Stromal cell of bone marrow (primary cell): ENCODE measurements at places on chromosomes 1 and 21.

DNA sequence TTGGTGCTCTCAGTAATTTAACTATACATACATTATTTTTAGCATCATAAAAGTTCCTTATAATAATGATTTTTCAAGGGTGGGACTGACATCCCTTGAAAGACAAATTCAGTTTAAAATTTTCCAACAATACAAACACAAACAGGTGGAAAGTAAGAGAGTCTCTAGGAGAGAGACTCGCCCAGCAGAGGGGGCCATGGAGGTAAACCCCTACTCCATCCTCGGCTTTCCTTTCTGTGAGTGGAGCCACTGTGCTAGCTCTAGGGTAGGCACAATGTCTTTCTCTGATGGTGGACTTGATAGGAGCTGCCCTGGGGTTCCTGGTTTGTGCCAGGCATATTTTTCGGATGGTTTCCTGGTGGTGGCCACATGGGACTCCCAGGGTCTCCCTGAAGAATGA, 8.3 kb downstream of the CSMD2 start:
- DNase-seq = no peak

- no peak for DNase-seq
Observed at GRCh38 chr1:176950736-176951324, 213.7 kb downstream of the ASTN1 start.

GRCh38 chr1:115275216-115275615, 62.8 kb downstream of the NGF start:
- DNase-seq = no peak

- no peak for DNase-seq
Observed at GRCh38 chr21:40049031-40049930, 182.0 kb downstream of the PCP4 start.

DNA sequence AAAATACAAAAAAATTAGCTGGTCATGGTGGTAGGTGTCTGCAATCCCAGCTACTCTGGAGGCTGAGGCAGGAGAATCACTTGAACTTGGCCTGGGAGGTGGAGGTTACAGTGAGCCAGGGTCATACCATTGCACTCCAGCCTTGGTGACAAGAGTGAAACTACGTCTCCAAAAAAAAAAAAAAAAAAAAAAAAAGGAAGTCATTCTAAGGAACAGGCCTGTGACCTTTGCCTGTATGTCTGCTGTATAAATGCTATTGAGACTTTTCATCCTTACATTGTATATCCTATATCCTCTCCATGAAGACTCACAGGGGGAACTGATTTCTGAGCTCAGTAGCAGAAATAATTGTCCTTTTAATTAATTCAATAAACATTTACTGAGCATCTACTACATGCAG, 7.5 kb upstream of the CTPS1 start:
- DNase-seq = no peak

DNA sequence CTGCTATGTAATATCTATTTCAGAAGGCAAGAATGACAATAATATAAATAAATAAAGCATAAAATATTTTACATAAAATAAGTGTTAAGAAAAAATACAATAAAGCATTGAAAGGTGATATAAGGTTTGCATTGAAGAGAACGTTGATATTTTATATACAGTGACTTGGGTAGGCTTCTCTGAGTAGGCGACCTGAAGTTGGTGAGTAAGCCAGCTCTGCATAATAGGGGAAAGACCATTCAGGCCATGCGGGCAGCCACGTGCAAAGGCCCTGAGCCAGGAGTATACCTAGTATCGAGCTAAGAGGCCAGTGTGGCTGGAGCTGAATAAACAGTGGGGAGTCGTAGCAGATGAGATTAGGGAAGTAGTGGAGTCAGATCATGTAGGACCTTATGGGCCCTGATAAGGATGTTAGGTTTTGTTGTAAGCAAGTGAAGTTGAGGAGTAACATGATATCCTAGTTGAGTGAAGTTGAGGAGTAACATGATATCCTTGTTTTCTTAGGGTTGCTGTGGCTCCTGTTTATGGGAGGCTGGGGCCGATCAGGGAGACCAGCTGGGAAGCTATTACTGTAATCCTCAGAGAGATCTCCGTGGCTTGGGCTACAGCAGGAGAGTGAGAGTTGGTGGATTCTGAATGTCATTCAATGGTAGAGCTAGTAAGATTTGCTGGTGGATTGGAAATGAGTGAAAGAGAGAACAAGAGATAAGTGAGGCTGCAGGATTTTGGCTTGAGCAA, 22.0 kb downstream of the KCNK1 start:
- peak; percentile 18 for DNase-seq

DNA sequence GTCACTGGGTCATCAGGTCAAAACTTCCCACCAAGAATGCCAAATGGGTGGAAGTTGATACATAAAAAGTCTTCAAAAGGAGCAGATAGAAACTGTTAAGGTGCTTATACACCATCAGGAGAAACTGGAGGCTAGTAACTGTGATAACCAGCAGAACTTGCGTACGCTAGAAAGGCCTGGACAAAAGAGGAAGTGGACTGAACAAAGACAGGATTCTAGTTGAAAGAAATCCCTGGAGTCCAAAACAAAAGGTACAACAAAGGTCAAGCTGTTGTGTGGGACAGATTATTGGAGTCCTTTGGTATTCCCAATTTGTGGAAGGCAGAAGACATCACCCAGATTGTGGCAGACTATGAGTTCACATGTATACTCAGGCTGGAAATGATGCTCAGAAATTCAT, 215.8 kb upstream of the PBX1 start:
- no peak for DNase-seq

DNA sequence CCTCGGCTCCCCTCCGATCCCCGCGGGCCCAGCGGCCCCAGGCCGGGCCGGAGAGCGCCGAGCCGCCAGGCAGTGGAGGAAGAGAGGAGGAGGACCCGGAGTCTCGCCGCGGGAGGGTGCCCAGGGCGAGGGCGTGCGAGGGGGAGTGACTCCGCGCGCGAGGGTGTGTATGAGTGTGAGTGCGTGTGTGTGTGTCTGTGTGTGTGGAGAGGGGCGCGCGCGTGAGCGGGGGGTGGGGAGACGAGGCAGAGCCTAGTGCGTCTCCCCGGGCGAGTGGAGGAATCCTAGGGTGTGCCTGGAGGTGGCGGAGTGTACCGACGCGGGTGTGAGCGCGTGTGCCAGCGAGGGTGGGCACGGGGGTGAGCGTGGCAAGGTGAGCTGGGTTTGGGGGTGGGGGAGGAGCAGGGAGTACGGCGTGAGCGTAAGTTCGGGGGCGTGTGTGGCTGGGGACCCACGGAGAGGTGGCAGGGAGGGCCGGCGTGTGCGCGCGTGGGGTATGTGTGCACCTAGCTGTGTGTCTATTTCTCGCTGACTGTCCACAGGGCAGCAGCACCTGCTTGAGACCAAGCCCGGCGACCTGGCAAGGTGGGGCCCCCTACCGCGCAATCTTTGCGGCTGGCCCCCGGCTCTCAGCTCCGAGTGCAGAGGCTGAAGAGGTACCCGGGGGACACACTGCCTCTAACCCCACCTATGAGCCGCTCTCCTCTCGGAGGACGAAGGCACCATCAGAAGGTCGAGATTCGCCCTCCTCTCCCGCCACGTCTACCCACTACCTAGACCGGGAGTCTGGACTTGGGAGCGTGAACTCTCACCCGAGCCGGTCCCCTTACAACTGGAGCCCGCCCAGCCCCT, 784 bp upstream of the KCND3 start:
- DNase-seq = peak; percentile 2

DNA sequence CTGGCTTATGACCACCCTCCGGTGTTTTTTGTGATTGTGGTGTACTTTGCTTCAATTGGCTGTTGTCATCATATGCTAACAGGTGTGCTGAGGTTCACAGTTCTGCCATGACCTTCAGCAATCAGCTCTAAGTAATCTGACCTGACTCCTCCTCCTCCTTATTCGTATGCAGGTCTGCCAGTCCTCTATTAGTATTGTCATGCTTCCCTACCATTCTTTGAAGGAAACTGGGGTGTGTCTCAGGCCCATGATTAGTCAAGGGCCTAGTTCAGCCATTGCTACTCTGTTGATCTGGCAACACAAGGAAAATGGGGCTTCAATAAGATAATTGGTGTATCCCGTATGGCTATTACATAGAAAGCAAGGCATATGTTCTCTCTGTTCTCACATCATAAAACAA, 332.3 kb upstream of the DPYD start:
- DNase-seq = no peak

DNA sequence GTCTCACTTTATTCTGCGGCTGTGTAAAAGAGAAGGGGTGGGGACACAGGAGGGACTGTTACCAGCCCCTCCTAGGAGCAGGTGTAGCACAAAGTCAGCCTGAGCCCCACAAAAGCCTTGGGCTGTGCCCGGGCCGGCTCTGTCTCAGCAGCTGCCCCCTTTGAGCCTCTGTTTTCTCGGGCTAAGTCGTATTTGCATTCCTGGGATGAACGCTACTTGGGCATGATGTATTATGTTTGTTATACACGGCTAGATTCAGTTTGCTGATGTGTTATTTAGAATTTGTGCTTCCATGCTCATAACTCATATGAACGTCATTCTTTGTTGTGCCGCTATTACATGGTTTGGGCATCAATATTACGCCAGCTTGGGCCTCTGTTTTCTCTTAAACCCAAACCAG, 47.8 kb downstream of the KCNN3 start:
- no peak for DNase-seq

GRCh38 chr1:77688939-77689338, 6.5 kb upstream of the ZZZ3 start:
- DNase-seq = no peak
